ENCODE measurements at places on chromosomes 11 and 22. TPM values are rescaled to one million over a fixed set of nuclear protein-coding genes. Genes with fewer than 3 reads are reported as not detected.

GRCh38 chr11:129388824-129389223 is 13.2 kb downstream of the BARX2 start:
- no peak for DNase-seq

DNA sequence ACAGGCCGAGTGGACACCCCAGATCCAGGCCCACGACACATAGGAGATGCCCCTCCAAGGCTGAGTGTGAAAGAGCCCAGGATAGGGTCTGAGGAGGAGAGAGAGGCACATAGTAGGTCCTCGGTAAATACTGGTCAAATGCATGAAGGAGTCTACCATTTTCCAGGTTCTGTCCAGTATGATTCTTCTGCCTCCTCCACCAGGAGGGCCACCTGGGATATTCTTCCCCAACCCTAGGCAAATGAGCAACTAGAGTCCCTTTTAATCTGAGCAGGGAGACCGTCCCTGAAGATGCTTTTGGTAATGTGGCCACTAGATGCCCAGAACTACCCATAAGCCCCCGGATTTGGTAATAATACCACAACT is 6.7 kb downstream of the PDGFB start:
- DNase-seq, result no peak

Gene NLRP10
- total RNA-seq, result 0.70 TPM

- DNase-seq, result no peak
Observed at GRCh38 chr11:117786135-117786870, 10.7 kb downstream of the DSCAML1 start.

- no peak for DNase-seq
Observed at GRCh38 chr11:17573526-17573925, 26.5 kb downstream of the OTOG start.

GRCh38 chr11:60305906-60306619 is 21.0 kb upstream of the MS4A6E start:
- no peak for DNase-seq

DNA sequence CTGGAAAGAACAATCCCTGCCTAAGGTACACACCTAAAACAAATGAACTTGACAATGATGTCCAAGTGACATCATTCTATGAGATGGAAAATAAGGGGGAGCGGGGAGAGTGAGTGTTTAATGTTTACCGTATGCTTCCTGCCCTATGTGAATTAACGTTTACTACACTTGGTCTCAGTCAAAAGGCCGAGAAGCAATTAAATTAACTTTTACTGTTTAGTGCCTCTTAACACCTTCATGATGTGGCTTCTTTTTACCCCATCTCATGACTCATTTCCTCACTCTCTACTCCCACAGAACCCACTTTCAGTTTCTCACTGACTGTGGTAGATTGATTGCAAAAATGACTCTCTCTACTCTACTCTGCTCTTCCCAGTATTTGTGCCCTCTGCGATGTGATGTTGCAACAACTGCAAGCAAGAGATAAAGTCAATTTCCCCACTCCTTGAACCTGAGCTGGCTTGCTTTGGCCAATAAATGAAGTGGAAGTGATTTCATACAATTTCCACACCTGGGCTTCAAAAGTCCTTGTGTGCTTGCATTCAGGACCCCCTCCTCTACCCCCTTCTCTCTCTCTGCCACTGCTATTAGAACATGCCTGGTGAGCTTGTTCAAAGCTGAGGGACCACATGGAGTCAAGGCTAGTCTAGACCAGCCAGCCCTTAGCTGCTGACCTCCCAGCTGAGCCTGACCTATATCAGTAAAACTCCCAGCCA is 11.6 kb upstream of the ALKBH3 start:
- DNase-seq, result no peak

Gene SNX19
- 71.6 TPM for total RNA-seq

Gene CACNA1I
- 0.08 TPM for total RNA-seq

GRCh38 chr11:100816823-100817222 is 129.7 kb downstream of the ARHGAP42 start:
- DNase-seq, result no peak

DNA sequence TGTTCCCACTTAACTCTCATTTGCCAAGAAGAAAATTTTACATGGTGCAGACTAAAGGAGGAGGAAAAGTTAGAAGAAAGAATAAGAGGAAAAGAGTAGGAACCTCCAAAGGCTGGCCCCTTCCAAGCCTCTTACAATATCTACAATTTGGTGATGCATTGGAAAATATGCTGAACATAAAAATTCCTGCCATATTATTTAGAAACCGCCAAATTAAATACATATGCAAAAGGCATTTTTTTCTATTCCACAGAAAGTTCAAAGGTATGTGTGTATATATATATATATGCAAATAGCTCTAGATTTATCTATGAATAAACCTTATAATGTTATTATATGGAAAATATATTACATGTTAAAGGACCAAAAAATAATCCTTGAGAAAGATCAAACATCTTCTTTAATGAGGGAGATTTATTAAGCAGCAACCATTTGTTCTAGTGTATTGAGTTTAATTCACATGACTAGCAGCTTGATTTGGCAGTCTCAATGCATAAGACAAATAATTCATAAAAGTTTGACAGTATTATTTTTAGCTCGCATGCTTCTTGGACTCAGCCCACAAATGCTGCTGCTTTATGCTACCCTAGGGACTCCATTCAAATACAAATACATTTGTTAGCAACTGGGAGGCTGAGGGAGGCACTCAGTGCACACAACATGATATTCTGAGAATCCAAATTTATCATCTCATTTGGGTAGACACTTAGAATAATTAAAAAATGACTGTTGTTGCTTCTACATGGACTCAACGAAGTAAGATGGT is 184.9 kb downstream of the SBF2 start:
- no peak for DNase-seq

DNA sequence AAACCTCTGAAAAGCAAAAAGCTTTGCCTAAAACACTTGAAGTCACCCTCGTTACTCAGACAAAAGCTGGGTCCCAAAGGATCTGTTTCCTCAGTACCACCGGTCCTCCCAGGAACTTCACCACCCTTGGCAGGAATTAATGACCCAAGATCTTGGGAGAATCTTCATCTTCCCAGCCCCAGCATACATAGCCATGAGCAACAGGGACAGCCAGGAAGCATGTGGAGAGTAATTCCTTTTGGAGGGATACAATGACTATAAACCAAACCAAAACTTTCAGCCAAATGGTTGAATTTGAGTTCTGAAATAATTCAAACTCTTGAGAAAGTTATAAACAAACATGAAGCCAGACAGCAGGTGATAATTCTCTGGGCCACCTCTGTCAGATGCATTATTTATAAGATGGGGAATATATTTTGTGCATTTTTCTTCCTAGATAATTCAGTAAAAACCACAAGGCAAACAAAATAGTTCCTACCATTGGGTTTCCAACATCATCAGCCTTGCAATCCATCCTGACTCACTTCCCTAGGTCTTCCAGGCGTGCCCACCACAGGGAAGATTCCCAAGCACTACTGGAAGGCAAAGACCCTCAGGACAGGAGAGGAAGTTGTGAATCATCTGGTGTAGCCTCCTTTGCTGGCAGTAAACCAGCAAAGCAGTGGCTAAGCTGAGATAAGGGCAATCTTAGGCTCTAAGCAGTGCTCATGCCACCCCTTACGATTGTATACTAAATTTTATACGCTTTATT is 71.7 kb upstream of the DRD2 start:
- no peak for DNase-seq

Gene RTN4RL2
- total RNA-seq, result 0.57 TPM

Gene NXPE2
- not detected for total RNA-seq

Gene DNHD1
- total RNA-seq, result 7.4 TPM

DNA sequence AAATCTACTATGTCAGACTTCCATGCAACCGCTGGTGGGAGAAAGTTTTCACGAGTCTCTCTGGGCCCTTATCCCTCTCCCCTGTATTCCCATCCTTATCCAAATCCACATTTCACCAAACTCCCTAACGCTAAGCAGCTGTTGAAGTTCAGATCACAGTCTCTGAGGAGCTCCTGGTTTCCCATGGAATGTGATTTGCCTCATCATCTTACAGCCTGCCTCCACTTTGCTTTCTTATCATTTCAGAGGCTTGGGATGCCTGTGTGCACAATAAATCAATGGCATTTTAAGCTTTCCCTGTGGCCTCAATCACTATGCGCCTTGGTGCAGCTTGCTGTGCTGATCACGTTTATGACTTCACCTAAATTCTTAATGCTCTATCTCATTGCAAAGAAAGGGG is 352.4 kb upstream of the FAT3 start:
- DNase-seq, result no peak

Gene LMNTD2
- 3.8 TPM for total RNA-seq

DNA sequence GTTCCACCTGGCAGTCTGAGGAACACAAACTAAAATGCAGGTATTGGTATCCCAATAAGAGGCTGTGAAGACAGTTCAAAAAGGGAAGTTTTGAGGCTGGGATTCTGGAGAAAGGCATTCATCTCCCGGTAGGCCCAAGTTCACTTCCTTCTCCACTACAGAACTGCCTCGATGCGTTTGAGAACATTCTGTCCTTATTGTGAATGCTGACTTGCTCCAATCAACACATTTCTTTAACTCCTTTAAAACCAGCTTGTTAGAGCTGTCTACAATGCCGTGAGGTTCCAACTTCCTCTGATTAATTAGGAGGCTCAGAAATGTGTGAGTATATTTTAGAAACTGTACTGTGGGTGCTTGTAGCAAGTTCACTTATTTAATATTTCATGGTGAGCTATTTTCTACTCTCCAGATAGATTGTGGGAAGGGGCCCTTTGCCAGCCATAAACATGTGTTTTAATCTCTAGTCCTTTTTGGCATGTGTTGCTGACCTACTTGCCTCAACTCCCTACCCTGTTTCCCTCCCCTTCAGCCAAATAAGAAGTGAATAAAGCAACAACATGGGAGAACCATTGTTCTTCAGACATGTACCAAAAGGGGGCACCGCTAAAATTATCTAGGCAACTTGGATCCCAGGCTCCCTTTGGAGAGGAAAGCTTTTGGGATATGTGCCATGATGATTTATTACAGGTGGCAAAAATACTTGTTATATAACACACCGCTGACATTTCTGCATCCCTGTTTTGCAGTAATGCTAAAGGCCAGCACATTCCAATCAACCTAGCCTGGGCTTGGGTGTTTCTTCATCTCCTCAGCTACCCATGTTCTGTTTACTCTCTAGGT is 245.6 kb downstream of the BLID start:
- DNase-seq, result no peak

Data from chondrocyte (in vitro differentiated cells).